Substantia nigra (tissue), 51 donors: ENCODE measurements at places on chromosomes 4 and X.

- no peak for DNase-seq
These were observed 676.7 kb upstream of the TENM3 start for GRCh38 chr4:181566490-181566889.

DNA sequence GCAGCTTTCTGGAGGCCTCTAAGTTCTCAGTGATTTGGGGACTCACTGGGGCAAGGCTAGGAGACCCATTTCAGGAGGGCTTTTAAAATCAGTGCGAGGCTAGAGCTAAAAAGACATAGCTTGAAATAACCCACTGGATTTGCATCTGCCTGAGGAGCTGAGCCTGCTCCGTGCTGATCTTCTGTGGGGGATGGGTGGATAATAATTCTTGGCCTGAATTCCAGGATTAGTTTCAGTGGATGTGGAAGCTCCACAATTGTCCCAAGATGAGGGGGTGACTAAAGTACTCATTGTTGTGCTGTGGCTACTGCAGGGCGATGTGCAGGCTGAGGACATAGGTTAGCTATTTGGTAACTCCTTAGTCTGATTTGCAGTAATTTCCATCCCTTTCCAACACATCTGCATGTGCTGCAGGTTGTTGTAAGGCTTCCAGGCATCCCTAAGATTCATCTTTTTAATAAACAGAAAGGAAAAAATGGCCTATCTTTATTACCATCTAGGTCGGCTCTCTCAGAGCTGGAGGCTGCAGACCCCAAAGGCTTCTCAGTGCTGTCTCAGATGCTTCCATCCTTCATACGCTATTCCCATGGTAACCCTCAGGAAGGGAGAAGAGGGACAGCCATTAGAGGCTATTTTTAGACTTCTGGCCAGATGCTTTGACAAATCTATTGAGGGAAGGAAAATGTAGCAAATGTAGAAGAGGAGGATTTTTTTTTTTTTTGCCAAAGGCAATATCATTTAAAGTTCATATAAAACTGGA, 63.4 kb downstream of the GRXCR1 start:
- DNase-seq: no peak

DNA sequence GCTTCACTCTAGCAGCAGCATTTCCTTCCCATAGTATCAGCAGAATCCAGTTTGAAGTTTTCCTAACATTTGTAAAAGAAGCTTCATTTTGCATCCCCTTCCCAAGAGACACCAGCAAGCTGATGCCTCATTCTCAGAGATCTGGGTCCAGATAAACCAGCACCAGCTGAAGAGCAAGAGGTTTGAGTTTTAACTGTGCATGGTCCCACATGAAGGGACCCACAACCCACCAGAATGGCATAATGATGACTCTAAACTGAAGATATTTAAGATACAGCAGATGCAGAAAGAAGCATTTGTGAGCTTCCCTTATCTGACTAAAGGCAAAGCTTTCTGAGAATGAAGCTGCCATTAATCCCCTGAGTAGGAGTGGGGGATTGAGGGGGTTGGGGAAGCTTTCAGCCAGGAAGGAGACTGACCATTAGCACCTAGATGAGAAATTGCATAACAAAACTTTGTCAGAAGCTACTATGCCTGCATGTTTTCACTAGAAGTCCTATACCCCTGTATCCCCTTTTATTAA, 18.6 kb downstream of the NUDT6 start:
- DNase-seq: no peak

GRCh38 chrX:19121898-19122640, at the start of gene ADGRG2:
TSS of gene ADGRG2 (minus strand) at chrX:19122468. CDS start at chrX:19068834, 53,634 bp downstream.
- DNase-seq: no peak

DNA sequence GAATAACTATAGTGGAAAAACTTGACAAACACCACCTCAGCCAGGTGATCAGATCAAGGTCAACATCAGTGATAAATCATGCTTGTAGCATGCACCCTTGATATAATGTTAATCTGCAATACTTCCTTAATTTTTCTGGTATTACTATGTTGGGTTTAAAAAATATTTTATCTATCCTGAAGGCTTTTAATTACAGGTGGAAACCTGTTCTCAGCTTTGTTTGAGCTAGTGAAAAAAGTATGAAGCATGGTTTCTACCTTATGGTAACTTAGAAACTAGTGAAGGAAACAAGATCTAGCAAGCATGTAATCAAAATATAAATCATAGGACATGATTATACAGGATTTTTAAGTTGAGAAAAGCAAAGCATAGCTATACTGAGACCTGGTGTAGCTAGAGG, 26.6 kb downstream of the MAOA start:
- DNase-seq: no peak

DNA sequence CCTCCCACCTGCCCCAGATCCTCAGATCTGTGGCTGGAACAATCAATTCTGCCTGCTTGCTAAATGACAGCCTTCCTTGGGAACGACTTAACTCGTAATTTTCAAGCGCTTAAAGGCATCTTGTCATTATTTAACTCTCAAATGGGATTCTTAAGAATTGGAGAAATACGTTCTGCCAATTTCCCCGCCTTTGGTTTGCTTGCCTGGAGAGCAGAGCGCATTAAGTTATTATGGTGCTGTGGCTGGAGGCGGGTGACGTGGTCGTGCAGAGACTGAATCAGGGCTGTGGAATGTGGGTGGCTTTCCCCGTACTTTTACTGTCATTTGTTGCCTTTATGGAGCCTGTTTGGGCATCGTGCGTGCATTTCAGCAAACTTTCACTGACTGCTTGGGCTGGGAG, 78.9 kb upstream of the PSAPL1 start:
- DNase-seq: no peak

- no peak for DNase-seq
These were observed 396.2 kb downstream of the INPP4B start for GRCh38 chr4:142449771-142450373.

GRCh38 chrX:149313871-149314371, 191.2 kb downstream of the IDS start:
- no peak for DNase-seq

- no peak for DNase-seq
These were observed 331.4 kb downstream of the CCSER1 start for GRCh38 chr4:90458576-90458975.

- no peak for DNase-seq
These were observed 178.9 kb upstream of the VEGFC start for GRCh38 chr4:176971576-176972115.

DNA sequence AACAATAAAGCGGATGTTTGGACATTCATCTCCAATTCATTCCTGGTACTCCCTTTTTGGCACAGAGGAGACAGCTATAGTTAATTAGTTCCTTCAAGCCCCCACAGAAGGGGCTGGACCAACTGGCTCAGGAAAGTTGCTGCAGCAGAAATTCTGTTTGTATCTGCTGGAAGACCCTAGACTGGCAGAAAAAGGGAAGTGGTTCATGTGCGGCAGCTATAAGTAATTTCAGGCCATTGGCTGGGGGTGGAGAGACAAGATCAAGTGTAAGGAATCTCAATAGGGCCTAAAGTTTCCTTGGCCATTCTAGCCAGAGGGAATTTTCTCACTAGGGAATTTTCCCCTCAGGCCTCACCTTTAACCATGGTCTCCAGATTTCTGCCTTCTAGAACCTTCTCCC, 89.9 kb upstream of the DHX15 start:
- DNase-seq: no peak

DNA sequence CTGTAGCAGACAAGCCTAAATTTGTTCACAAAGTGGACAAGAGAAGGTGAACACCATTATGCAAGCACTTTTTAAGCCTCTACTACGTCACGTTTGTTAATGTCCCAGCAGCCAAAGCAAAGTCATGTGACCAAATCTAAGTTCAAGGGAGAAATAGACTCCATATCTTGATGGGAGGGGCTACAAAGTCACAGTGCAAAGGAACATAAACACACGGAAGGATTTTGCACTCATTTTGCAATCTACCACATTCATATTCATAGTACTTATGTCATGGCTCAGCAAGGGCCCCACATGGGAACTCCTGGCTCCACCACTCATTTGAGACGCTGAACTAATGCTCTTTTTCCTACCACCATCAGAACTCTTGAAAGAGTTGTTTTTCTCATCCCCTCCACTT, 139.0 kb upstream of the JADE1 start:
- no peak for DNase-seq

- no peak for DNase-seq
These were observed 72.9 kb downstream of the MED28 start for GRCh38 chr4:17687237-17687857.

GRCh38 chrX:43357741-43358140, 298.4 kb upstream of the MAOA start:
- no peak for DNase-seq

DNA sequence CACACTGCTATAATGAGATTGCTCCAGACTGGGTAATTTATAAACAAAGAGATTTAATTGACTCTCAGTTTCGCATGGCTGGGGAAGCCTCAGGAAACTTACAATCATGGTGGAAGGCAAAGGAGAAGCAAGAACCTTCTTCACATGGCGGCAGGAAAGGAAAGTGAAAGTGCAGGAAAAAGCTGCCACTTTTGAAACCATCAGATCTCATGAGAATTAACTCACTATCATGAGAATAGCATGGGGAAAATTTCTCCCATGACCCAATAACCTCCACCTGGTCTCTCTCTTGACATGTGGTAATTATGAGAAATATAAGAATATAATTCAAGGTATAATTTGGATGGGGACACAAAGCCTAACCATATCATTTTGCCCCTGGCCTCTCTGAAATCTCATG, 884.2 kb downstream of the GLUD2 start:
- DNase-seq: no peak

DNA sequence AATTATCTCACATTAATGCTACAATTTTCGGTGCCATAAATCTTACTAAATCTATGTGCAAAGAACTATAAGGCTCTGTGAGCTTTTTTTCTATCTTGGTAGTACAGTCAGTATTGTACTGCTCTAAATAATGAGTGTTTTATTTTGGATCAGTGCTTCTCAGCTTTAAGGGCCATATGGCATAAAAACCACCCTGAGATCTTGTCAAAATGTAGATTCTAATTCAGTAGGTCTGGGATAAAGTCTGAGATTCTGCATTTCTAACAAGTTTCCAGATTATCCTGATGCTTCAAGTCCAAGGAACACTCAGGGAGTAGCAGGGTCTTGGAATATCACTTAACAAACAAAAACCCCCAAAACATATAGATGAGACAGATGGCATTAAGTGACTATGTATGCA, 486.5 kb downstream of the GRXCR1 start:
- no peak for DNase-seq

- no peak for DNase-seq
These were observed 61.7 kb downstream of the TMA16 start for GRCh38 chr4:163556177-163556576.

DNA sequence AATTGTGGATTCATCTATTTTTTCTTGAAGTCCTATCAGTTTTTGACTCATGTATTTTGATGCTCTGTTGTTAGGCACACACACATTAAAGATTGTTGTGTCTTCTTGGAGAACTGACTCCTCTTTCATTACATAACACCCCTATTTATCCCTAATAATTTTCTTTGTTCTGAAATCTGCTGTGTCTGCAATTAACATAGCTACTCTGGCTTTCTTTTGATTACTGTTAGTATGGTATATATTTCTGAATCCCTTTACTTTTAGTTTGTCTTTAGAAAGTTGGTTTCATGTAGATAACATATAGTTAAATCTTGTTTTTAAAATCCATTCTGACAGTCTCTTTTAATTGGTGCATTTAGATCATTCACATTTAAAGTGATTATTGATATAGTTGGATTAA, 5.1 kb upstream of the PJA1 start:
- DNase-seq: no peak

DNA sequence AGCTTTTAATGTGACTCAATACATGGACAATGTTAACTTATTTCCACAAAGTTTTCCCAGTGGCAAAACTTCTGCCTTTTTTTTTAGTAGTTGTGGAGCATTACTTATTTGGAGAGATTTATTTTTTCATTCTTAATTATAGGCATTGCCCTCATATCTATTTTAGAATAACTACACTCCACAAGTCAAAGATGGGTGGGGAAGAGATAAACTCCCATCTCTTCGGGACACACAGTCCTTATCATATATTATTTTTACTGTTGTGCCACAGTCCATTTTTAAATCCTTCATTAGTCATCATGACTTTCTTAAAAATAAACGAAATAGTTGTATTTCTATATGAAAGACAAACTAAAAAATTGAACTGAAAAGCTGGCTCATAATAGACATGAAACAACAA, 1.2 kb downstream of the DMD start:
- DNase-seq: no peak

DNA sequence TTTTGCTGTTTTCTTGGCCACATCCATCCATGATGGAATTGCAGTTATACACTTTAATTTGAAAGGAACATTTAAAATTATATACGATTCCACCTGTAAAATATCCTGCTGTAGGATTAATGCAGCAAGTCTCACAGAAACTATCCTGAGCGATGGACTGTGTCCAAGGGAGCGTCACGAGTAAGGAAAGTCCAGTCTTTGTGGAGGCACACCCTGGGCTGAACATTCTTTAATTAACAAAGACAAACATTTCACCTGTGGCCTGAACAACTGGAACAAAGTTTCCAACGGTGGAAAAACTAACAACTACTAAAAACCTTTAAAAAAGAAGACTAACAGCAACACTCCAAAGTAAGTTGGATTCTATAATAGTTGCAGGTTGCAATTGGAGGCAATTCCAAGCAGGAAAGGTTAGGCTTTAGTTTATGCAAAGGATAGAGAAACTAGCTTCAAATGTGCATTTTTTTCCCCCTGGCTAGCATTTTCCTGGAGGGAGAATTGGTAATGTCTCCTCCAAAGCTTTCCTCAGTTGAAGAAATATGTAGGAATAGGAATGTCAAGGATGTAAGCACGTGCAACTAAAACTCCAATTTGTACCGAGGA, 11.0 kb downstream of the EREG start:
- no peak for DNase-seq

GRCh38 chr4:22323691-22324090, 192.2 kb downstream of the ADGRA3 start:
- DNase-seq: no peak

- no peak for DNase-seq
These were observed 78.6 kb upstream of the MXRA5 start for GRCh38 chrX:3425031-3425430.

- peak; percentile 22 for DNase-seq
These were observed 97.5 kb upstream of the ZNF518B start for GRCh38 chr4:10554694-10555093.

- DNase-seq: peak; percentile 78
These were observed 578 bp downstream of the DCUN1D4 start for GRCh38 chr4:51843309-51844152.

- DNase-seq: peak; percentile 66
These were observed 1.0 kb upstream of the ANKRD17 start for GRCh38 chr4:73259571-73260090.

DNA sequence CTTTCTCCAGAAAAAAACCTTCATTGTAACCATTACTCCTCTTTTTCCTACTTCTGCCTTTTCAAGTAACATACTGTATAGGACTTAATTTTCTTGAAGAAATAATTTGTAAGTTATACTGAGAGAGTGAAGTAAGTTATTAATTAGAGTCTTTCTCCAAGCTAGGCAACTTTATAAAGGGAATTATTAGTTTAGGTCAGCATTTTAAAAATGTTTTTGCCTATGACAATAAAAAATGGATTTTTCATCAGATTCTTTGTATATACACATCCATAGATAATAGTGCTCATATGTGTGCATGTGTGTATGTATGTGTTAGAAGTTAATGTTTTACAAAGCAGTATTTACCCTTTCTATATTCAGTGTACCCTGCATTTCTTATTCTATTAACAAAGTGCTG, 10.4 kb upstream of the NUDT6 start:
- no peak for DNase-seq
